ENCODE measurements at places on chromosomes 4 and X.

GRCh38 chrX:115503099-115503498 is 57.9 kb upstream of the PLS3 start:
- no peak for DNase-seq

DNA sequence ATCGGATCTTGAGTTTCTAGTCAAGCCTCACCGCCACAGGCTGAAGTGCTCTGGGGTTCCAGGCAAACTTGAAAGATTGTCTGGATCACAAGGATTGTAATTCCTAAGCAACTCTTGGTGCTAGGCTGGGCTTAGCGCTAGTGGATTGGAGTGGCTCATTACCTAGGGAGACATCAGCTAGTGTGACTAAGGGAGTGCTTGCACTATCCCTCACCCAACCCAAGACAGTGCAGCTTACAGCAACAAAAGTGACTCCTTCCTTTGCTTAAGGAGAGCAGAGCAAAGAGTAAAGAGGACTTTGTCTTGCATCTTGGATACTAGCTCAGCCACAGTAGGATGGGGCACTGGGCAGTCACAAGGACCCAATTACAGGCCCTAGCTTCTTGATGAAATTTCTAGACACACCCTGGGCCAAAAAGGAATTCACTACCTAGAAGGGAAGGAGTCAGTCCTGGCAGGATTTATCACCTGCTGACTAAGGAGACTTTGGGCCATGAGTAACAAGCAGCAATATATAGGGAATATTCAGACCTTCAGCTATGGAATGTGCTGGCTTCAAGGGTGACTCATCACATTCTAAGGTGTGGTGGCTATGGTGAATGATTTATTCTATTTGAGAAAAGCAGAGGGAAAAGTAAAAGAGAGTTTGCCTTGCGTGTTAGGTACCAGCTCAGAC is 1212.4 kb downstream of the PCDH18 start:
- DNase-seq = no peak

DNA sequence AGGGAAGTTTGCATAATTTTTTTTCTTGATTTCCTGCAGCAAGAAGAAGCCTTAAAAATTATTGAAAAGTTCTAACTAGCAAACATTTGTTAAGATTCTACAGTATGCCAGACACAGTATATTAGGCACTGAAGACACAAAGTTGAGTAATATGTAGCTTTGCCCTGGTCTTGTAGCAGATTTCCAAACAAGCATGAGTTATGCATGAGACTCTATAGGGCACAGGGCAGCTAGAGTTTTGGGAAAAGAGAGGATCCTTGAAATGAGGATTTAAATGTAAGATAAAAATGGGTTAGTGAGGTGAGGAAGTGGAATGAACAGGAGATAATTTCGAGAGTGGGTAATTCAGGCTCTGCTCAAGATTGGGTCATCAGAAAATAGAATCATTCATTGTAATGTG is 8.6 kb upstream of the GPRIN3 start:
- DNase-seq = no peak

- no peak for DNase-seq
These were observed 727.6 kb upstream of the MAGEB2 start for GRCh38 chrX:29487714-29488113.

Measured in effector memory CD8-positive, alpha-beta T cell (primary cell).